Lung microvascular endothelial cell (primary cell): ENCODE measurements at places on chromosomes 4 and X.
A peak's percentile ranks its signal among the peaks of the same experiment; 100 is the strongest.

DNA sequence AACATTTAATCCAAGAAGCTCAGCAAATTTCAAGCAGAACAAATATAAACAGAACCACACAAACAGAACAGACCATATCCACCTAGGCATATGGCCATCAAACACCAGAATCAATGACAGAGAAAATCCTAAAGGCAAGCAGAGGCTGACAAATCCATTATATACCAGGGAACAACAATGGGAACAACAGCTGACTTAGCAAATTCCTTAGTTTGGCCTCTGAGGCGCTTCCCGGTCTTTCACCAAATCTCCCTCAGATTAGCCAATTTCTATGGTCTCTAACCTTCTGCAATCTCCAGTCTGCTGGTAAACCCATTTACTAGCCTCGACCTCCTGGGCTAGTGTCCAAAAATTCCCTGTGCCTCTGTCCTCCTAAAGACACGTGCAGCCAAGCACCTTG, 59.2 kb downstream of the GPR143 start:
- DNase-seq, result no peak

GRCh38 chr4:137794764-137795254, 262.5 kb upstream of the PCDH18 start:
- no peak for DNase-seq

DNA sequence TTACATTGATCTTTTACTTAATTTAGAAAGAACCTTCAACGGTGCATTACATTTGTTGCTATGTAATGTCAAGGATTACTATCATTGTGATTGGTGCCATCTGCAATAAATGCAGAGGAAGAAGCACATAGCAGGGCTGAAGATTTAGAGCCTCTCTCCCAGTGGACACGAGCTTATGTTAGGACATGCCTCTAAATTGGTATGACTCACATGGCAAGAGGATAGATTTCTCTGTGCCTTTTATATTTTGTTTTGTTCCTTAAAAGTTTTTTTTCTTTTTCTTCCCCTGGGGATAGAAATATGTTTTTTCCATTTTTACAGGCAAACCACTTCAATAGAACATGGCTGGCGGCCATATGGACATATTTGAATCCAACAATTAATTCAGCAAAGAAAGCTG, 205.0 kb upstream of the HAND2 start:
- DNase-seq, result no peak

- DNase-seq, result no peak
Measured at GRCh38 chrX:21699136-21699535, 41.0 kb upstream of the KLHL34 start.

- no peak for DNase-seq
Measured at GRCh38 chrX:72735561-72735960, 21.5 kb upstream of the PHKA1 start.

DNA sequence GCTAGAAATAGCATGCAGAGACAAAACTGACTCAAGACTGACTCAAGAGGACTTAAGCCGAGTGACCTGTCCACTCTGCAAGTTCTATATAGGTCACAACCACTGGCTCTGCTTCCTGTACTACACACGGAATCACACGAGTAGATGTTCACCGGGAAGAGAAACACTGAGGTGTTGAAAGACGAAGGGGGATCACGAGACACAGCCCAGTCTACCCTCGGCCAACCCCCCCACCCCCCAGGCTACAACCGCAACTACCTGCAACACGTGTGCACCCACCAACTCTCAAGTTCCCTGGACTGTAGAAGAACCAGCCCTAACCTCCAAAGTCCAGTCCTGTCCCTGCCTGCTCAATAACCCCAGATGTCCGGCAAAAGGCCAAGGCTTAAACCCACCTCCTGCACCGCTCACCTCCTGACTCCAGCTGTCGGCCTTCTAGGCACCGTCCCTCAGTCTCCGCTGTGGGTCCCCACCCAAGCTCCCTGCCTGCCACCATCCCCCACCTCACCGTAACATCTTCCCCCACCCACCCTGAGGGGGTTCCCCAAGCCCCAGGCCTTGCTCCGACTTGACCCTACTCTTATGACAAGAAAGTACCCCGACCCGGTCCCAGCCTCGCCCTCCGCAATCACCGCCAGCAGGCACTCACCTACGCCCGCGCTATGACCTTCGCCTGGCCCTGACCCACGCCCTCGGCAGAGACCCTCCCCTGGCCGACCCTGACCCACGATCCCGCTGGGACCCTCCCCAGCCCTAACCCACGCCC, 739 bp downstream of the GAK start:
- DNase-seq, result peak; percentile 79

DNA sequence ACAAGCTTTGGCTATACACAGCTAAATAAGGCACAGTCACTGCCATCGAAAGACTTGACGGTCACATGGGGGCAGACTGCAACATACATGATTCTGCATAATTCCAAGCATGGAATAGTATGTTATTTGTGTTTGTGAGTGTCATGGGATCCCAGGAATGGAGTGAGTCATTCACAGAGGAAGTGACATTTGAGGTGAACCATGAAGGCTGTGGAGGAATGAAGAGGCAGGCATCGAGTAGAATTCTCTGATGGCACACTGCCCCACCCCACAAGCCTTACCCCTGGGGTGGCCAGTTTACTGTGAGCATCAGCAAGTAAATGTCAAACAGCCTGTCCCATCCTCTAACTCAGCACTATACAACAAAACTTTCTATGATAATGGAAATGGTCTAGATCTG, 619.7 kb downstream of the MID1IP1 start:
- DNase-seq, result no peak

- no peak for DNase-seq
Measured at GRCh38 chrX:53438832-53439230, 4.7 kb upstream of the HSD17B10 start.

DNA sequence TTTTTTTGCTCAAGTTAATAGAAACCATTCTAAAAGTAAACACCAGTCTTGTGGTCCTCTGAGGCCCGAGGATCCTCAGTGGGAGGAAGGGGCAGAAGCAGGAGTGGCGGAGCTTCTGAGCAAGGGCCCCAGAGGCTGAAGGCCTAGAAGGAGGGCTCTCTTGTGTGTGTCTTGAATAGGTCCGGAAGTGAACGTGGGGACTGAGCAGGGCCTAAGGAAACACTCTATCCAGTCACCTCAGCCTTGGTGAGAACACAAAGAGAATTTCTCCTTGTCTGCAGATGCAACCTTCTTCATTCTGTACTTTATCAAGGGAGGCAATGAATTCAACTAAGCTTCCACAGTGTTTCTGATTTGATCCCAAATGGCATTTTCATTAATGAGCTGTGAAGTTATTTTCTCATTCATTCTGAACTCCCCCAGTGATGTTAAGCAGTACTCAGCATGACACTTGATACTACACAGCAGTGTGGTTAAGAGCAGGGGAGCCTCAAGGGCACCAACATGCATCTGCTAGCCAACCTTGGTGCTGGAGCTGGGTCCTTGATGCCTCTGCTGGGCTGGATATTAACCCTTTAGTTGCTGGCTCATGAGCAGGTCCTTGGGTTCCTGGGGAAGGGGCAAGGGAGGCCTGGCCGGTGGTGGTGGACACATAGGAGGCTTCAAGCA, 64.7 kb downstream of the RBM47 start:
- no peak for DNase-seq

- DNase-seq, result no peak
Measured at GRCh38 chr4:10097906-10098779, 18.5 kb downstream of the WDR1 start.

DNA sequence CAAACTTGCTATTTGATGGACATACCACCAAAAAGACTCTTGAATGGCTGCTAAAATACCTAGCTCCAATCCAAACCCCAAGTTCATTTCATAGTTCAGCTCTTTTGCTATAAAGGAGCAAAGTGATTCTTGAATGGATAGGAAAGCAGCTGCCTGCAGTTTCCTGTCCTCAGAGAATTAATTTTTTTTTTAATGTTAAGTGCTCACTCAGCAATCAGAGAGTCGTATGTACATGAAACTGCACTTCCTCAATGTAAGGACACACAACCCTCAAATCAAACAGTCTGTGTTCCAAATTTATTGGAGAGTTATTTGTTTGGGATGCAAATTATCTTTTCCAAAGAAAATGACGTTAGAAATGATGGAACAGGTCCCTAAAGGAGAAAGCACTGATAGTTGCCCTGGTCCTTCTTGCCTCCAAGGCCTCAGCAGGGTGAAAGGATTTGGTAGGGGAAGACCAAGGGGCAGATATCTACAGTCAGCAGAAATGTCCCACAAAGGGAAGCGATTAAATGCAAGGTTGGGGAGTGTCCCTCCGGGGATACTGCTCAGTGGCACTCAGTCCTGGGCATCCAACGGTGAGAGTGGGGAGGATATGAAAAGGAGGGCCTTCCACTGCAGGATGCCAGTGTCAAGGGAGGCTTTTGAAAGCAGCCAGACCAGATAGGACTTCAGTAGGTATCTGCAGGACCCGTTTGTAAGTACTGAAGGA, 67.2 kb upstream of the RASGEF1B start:
- DNase-seq, result no peak

- DNase-seq, result no peak
Measured at GRCh38 chrX:71420686-71421085, 54.5 kb downstream of the TAF1 start.

DNA sequence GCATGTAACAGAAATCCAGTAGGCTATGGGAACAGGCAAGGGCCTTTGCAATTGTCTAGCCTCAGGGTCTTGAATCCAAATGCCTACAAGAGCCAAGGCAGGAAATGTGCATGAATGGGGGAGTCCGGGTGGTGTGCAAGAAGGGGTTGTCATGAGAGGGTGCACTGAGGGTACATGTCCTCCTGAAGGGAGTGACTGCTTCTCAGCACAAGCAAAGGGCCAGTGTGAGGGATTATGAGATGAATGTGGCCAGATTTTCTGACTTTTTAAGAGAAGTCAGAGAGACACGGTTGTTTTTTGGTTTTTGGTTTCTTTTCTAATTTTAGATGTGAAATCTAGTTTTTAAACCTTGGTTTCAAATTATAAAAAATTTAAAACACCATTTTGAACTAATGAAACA, 76.5 kb upstream of the LSM6 start:
- DNase-seq, result no peak

- DNase-seq, result no peak
Measured at GRCh38 chr4:112736718-112737135, 99.8 kb downstream of the LARP7 start.

- no peak for DNase-seq
Measured at GRCh38 chr4:99574530-99575324, at the start of gene MTTP. TSS of gene MTTP (plus strand) at chr4:99574824. CDS start at chr4:99574910, 86 bp downstream.

GRCh38 chr4:141724646-141725045, 88.3 kb downstream of the IL15 start:
- DNase-seq, result no peak

DNA sequence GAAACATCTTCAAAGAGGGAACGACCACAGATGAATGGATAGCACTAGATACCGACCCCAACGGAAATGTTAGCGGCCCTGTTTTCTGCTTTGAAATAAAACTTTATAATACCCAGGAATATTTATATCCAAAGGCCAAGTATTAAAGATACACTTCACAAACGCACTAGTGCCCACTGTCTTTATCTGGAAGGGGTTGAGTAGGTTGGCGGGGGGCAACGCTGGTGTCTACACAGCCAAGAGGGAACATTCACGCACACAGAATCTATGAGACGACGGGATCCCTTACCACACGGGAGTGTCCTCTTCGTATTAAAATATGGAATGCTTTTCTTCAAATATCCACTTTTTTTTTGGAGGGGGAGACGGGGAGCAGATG, 3.3 kb downstream of the HAND2 start:
- no peak for DNase-seq

DNA sequence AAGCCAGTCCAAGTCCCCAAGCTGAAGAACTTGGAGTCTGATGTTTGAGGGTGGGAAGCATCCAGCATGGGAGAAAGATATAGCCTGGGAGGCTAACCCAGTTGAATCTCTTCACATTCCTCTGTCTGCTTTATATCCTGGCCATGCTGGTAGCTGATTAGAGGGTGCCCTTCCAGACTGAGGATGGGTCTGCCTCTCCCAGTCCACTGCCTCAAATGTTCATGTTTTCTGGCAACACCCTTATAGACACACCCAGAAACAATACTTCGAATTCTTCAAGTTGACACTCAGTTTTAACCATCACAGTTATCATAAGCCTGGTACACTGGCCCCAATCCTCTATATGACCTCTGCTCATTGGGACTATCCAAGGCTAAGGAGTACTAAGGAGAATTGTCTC, 124.1 kb upstream of the WDR1 start:
- DNase-seq, result no peak

DNA sequence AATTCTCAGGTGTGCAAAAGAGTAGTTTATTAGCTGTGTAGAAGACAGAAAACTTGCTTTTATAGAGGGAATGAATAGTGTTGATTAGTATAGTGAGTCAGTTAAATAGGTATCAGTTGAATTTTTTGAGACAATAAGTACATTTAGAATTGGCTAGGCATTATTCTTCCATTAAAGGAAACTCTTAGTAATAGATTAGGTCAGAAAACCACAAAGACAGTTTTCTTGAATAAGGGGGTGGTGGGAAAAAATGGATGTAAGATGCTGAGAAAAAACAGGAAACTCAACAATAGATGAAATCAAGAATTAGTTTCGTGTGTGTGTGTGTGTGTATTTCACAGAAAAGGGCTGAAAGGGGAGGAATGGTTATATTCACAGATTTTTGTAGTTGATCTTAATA, 16.8 kb downstream of the CD38 start:
- no peak for DNase-seq

GRCh38 chr4:186068581-186069348, at the start of gene TLR3:
TSS of gene TLR3 (plus strand) at chr4:186069156. CDS start at chr4:186076620, 7,464 bp downstream.
- DNase-seq, result peak; percentile 57

GRCh38 chr4:123649250-123649644, 252.7 kb downstream of the SPRY1 start:
- no peak for DNase-seq

GRCh38 chr4:52840531-52841370, 21.4 kb upstream of the RASL11B start:
- DNase-seq, result no peak

DNA sequence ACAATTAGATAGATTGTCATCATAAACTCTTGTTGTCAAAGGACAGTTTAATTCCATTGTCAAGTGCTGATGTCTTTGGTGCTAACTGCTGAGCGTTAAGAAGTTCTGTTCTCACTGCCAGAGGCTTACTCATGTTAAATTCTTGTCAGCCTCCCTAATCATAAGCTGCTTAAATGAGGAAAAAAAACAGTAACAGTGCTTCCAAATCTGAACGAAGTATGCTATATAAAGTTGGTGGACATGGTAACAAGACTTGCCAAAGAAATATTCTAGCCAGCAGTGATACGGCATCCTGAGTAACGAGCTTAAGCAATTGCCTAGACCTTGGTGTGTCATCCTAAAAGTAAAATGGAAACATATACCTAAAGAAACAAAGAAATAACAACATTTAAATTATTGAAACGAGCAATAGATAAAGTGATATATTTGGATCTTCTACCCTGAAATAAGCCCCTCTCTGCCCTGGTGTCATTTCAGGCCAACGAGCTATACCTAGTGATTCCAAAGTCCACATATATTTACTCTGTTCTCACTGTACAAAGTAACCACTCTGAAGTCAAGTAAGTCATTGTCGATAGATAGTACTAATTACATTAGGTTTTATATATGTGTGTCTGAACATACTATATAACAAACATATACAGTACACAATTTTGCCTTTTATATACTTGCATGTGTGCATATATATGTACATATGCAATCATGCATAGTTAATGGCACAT, 339.7 kb upstream of the HS3ST1 start:
- DNase-seq, result no peak

- DNase-seq, result no peak
Measured at GRCh38 chrX:18010253-18010652, 149.2 kb upstream of the RAI2 start.

- DNase-seq, result no peak
Measured at GRCh38 chrX:103124284-103124683, 31.3 kb upstream of the NXF3 start.
